ENCODE measurements at places on chromosomes 2 and 18. TPM values are rescaled to one million over a fixed set of nuclear protein-coding genes. Genes with fewer than 3 reads are reported as not detected.
A peak's percentile ranks its signal among the peaks of the same experiment; 100 is the strongest.

Gene ABCB11
- total RNA-seq = 2.1 TPM

Gene GCG
- not detected for total RNA-seq

Gene UGT1A1
- 26.7 TPM for total RNA-seq

Gene LRATD1
- 14.2 TPM for total RNA-seq

- H3K4me3 ChIP-seq = peak within 1 kb of the TSS; percentile 13
- peaks cover 91% of the 10 kb centered on the region for H3K27me3 ChIP-seq
- peaks cover 6% of the 10 kb centered on the region for H3K36me3 ChIP-seq
Measured at GRCh38 chr18:13218368-13218991, at the start of gene LDLRAD4. TSS of gene LDLRAD4 (plus strand) at chr18:13218760.

DNA sequence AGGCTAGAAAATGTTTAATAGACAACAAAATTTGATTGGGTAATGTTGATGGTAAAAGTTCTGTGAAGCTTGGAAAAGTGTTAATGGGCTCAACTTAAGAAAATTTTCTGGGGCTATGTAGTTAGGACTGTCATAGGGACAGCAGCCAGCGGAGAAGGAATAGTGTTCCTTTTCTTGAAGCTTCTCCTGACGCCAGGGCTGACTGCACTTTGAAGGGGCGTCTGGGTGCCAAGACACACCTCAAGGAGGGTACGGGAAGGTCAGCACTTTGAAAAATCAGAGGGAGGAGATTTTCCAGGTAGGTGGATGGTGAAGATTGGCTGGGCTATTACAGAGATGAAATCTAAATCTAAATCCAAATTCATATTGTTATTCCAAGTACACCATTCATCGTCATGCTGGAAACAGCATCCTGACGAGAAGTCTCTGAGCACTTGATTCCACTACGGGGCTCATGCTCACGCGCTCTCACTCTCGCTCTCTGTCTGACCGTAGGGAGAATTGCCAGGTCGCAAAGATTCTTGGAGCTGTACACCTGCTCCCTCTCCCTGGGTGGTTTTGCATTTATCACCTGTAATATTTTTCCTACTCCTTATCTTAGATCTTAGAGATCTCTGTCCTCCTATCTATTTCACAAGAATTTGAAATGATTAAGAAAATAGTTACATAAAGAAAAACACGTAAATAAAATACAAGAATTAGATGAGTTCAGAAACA, 91.0 kb downstream of the ITGB1BP1 start:
- H3K36me3 ChIP-seq = peaks cover 56% of the 10 kb centered on the region
- peaks cover 52% of the 10 kb centered on the region for H3K4me1 ChIP-seq
- no peak overlapping the region for H3K4me3 ChIP-seq
- no peak for DNase-seq

DNA sequence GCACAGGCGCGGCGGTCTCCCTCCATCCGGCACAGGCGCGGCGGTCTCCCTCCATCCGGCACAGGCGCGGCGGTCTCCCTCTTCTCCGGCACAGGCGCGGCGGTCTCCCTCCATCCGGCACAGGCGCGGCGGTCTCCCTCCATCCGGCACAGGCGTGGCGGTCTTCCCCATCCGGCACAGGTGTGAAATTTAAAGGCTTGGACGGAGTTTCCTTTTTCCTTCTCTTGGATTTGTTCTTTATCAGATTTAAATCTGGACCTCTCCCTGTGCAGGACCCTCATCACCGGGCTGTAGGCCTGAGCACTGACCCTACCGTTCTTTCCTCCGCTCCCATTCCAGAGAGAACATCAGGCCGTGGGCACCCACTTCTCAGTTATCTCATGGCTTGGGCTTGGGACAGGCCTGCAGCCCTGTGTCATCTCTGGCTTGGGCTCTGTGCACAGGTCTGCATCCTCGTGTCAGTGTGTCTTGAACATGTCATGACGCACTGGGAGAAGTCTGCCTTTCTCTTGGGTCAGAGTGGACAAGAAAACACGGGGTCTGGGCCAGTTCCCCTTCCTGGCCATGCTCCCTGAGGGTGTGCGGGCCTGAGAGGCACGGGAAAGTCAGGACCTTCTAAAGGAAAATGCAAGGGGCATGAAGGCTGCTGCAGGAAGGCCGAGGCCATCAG, 53.9 kb upstream of the PXDN start:
- no peaks in the 10 kb centered on the region for H3K27me3 ChIP-seq
- no peaks in the 10 kb centered on the region for H3K36me3 ChIP-seq
- no peak overlapping the region for H3K4me3 ChIP-seq
- no peaks in the 10 kb centered on the region for H3K4me1 ChIP-seq
- H3K27ac ChIP-seq = no peak overlapping the region
- no peak for DNase-seq

GRCh38 chr18:24869285-24869684, 408.8 kb downstream of the HRH4 start:
- no peak for DNase-seq
- no peaks in the 10 kb centered on the region for H3K36me3 ChIP-seq
- H3K4me3 ChIP-seq = no peak overlapping the region
- H3K27me3 ChIP-seq = peaks cover 93% of the 10 kb centered on the region

GRCh38 chr18:58609536-58609993, 19.3 kb downstream of the ALPK2 start:
- H3K36me3 ChIP-seq = peaks cover 7% of the 10 kb centered on the region
- H3K4me1 ChIP-seq = peaks cover 24% of the 10 kb centered on the region
- no peak overlapping the region for H3K4me3 ChIP-seq

DNA sequence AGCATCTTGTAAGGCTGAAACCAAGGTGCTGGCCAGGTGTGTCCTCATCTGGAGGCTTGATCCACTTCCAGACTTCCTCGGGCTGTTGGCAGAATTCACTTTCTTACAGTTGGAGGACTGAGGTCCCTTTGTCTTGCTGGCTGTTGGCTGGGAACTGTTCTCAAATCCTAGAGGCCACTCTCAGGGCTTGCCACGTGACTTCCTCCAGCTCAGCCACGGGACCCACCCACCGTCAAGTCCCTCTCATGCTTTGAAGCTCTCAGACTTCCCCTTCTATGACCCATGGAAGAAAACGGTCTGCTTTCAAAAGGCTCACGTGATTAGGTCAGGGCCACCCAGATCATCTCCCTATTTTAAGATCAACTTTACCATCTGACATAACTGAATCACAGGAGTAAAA, 77.1 kb downstream of the SMAD4 start:
- peaks cover 16% of the 10 kb centered on the region for H3K4me1 ChIP-seq
- H3K4me3 ChIP-seq = no peak overlapping the region
- H3K27ac ChIP-seq = no peak overlapping the region
- no peaks in the 10 kb centered on the region for H3K27me3 ChIP-seq
- H3K36me3 ChIP-seq = peaks cover 8% of the 10 kb centered on the region

GRCh38 chr2:191311627-191312026, 66.4 kb downstream of the MYO1B start:
- peak; percentile 33 for DNase-seq
- no peaks in the 10 kb centered on the region for H3K27me3 ChIP-seq
- H3K36me3 ChIP-seq = no peaks in the 10 kb centered on the region
- peak overlapping the region; percentile 97 for H3K27ac ChIP-seq
- H3K4me3 ChIP-seq = no peak overlapping the region

- H3K36me3 ChIP-seq = no peaks in the 10 kb centered on the region
- DNase-seq = no peak
- H3K4me3 ChIP-seq = no peak overlapping the region
- no peaks in the 10 kb centered on the region for H3K27me3 ChIP-seq
Measured at GRCh38 chr18:79361766-79362522, 33.8 kb upstream of the NFATC1 start.

GRCh38 chr18:37676276-37676675, 110.7 kb upstream of the CELF4 start:
- no peak overlapping the region for H3K4me3 ChIP-seq
- no peak overlapping the region for H3K27ac ChIP-seq
- H3K36me3 ChIP-seq = no peaks in the 10 kb centered on the region
- no peaks in the 10 kb centered on the region for H3K4me1 ChIP-seq

GRCh38 chr2:239804161-239805042, 220.7 kb downstream of the NDUFA10 start:
- no peak overlapping the region for H3K4me3 ChIP-seq
- DNase-seq = no peak
- H3K4me1 ChIP-seq = no peaks in the 10 kb centered on the region
- no peak overlapping the region for H3K27ac ChIP-seq
- peaks cover 71% of the 10 kb centered on the region for H3K27me3 ChIP-seq
- no peaks in the 10 kb centered on the region for H3K36me3 ChIP-seq

- DNase-seq = no peak
- H3K27ac ChIP-seq = no peak overlapping the region
- H3K36me3 ChIP-seq = no peaks in the 10 kb centered on the region
- no peaks in the 10 kb centered on the region for H3K4me1 ChIP-seq
- H3K4me3 ChIP-seq = no peak overlapping the region
Measured at GRCh38 chr2:119575439-119575838, 31.2 kb downstream of the CFAP221 start.

All from Calu3 (cell line).